ENCODE measurements at places on chromosomes 4 and X.

DNA sequence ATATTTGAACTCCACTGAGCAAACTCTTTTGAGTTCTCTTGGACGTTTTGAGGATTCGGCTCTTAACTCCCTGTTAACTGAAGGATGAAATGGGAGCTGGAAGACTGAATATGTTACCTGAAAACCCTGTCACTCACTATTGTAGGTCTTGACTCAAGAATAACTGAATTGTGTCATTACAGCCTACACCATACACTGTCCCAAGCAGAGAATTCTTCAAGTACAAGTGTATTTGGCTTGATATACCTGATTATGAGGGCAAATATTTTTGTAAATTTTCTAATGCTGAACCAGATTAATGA, 276.1 kb downstream of the CFAP299 start:
- DNase-seq = no peak

DNA sequence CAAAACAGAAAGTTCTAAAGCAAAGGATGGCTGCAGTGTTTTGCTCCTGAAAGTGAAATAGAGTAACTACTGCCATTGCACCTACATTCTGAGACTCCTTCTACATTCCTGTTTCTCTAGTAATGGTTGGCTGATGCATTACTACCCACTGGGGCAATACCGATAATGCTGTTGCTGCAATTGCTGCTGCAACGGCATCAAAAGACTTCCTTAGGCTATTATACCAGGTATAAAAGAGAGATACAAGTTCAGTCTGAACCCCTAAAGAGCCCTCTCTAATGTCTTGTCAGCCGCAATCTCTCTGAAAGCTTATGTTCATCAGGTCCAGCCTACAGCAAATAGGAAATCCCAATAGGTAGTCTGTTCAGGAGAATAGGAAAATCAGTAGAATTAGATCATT, 338.4 kb downstream of the PABPC4L start:
- DNase-seq = no peak

DNA sequence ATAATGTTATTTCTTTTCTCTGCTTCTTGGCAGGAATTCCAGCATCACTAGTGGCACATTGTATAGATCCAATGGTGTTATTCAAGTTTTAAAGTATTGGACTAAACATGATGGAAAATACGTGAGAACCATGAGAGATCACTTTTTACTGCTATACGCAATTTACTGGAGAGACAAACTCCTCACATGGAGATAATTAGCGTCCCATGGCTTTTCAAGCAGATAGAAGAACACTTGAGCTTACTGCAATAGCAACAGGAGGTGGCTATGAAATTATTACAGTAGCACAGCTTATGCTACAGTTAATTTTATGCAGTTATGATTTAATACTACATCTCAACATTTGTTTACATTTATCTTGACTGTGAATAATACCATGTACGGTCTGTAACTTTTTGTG, 11.9 kb upstream of the TMEM185A start:
- DNase-seq = no peak

DNA sequence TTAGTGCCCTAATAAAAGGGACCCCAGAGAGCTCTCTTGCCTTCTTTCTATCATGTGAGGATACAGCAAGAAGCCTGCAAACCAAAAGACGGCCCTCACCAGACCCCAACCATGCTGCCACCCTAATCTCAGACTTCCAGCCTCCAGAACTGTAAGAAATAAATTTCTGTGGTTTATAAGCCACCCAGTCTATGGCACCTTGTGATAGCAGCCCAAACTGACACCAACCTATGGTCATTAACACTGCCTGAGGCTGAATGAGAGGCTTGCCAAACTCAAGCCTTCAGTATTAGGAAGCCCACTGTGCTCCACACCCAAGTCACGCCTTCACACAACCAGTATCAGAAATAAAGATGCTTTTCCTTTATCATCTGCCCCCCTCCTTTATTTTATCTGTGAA, 127.3 kb upstream of the KLF3 start:
- no peak for DNase-seq

DNA sequence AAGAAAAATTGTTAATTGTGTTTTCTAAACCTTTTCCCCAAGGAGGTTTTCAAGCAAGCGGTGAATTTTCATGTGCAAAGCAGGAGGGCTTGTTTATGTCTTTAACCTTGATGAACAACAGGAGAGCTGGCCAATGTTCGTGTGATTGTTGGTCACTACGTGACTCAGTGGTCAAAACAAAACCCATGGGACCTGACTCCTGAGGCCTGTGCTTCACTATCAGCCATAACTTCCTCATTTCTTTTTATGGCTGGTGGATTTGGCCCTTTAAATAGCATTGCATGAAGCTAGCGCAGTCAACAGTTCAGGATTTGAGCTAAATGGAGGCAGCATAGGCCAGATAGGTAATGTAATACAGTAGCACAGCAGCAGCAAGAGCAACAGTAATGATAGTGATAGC, 80.5 kb downstream of the MID1IP1 start:
- DNase-seq = no peak

DNA sequence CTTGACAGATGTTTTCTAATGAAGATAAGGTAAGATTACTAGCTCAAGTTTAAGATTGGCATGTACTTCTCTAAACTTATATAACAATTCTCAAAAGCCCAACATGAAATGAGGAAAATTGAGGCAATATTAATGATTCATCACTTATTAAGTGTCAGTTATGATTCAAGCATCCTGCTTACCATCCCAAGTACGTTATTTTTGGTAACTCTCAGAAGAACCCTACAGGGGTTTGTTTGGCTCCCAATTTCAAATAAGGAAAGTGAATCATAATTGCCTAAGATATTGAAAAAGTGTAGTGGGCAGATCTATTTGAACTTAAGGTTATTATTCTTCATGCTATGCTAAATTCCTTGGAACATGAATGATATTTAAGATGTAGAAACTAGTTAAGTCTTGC, 387.9 kb upstream of the TENM3 start:
- no peak for DNase-seq

Data from NCI-H226 (cell line).